Stimulated activated CD4-positive, alpha-beta T cell treated with anti-CD3 and anti-CD28 coated beads, Interleukin-15, amount 100 ng/mL, for 1 hour (primary cell): ENCODE measurements at places on chromosomes 4 and X.

- no peak for DNase-seq
Measured at GRCh38 chrX:53798281-53798680, 111.8 kb upstream of the HUWE1 start.

GRCh38 chrX:115694028-115694427, 133.1 kb downstream of the PLS3 start:
- DNase-seq = no peak

DNA sequence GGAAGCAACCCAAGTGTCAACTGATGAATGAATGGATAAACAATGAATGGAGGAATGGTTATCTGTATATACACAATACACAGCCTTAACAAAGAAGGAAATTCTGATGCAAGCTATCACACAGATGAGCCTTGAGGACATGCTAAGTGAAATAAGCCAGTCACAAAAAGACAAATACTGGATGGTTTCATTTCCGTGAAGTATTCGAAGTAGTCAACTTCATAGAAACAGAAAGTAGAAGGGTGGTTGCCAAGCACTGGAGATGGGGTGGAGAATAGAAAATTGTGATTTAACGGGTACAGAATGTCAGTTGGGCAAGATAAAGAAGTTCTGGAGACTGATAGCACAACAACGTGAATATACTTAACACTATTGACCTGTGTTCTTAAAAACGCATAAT, 28.2 kb downstream of the CENPU start:
- no peak for DNase-seq

GRCh38 chrX:45773572-45773971, 572.9 kb upstream of the DIPK2B start:
- DNase-seq = no peak

GRCh38 chr4:125639182-125639621, 324.4 kb downstream of the FAT4 start:
- DNase-seq = no peak

- DNase-seq = no peak
Measured at GRCh38 chr4:77126809-77127208, 30.2 kb upstream of the CCNG2 start.

GRCh38 chr4:7774301-7775294, 165.1 kb downstream of the AFAP1 start:
- DNase-seq = no peak
